ENCODE measurements at places on chromosomes 5 and 9. TPM values are rescaled to one million over a fixed set of nuclear protein-coding genes. Genes with fewer than 3 reads are reported as not detected.

The AIF1L gene
- total RNA-seq: 6.0 TPM

The RPL37 gene
- 916 TPM for total RNA-seq

The SPATA31E1 gene
- not detected for total RNA-seq

- no peaks in the 10 kb centered on the region for H3K4me1 ChIP-seq
- no peak overlapping the region for H3K4me3 ChIP-seq
- no peak for DNase-seq
- H3K27me3 ChIP-seq: peaks cover 2% of the 10 kb centered on the region
- no peak overlapping the region for H3K27ac ChIP-seq
- no peaks in the 10 kb centered on the region for H3K36me3 ChIP-seq
Observed at GRCh38 chr5:36393656-36394428, 92.1 kb upstream of the RANBP3L start.

- DNase-seq: no peak
- no peaks in the 10 kb centered on the region for H3K27me3 ChIP-seq
- H3K4me1 ChIP-seq: no peaks in the 10 kb centered on the region
- H3K27ac ChIP-seq: no peak overlapping the region
- no peaks in the 10 kb centered on the region for H3K36me3 ChIP-seq
Observed at GRCh38 chr5:146890066-146890465, 11.5 kb upstream of the PPP2R2B start.

GRCh38 chr5:40477856-40478546 is 201.7 kb upstream of the PTGER4 start:
- no peaks in the 10 kb centered on the region for H3K27me3 ChIP-seq
- peak overlapping the region; percentile 36 for H3K27ac ChIP-seq
- no peak overlapping the region for H3K4me3 ChIP-seq
- no peaks in the 10 kb centered on the region for H3K36me3 ChIP-seq

- H3K4me1 ChIP-seq: no peaks in the 10 kb centered on the region
- peaks cover 2% of the 10 kb centered on the region for H3K27me3 ChIP-seq
- no peak overlapping the region for H3K4me3 ChIP-seq
Observed at GRCh38 chr5:180592176-180592575, 877 bp upstream of the SCGB3A1 start.

DNA sequence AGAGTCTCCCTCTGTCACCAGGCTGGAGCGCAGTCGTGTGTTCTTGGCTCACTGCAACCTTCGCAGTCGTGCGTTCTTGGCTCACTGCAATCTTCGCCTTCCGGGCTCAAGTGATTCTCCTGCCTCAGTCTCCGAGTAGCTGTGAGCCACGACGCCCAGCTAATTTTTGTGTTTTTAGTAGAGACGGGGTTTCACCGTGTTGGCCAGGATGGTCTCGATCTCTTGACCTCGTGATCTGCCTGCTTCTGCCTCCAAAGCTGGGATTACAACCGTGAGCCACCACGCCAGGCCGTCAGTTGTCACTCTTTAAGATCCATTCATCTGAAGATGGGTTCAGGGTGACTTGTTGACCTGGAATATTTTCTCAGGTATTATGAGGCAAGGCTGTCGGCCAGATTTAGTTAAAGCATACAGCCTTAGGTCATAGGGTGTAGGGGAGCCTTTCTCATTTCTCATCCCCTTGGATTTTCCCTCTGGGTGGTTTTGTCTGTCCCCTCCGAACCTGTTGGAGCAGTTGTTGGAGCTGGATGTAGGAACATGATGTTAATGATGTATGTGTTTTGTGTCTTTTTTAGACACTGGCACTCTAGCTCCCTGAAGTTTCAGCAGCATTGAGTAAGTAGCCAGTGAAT is 1.6 kb downstream of the SLC22A5 start:
- DNase-seq: no peak
- no peaks in the 10 kb centered on the region for H3K27me3 ChIP-seq

GRCh38 chr9:97517331-97518089 is 16.0 kb downstream of the TMOD1 start:
- no peak overlapping the region for H3K4me3 ChIP-seq
- H3K4me1 ChIP-seq: peaks cover 3% of the 10 kb centered on the region
- H3K27me3 ChIP-seq: no peaks in the 10 kb centered on the region
- no peaks in the 10 kb centered on the region for H3K36me3 ChIP-seq

DNA sequence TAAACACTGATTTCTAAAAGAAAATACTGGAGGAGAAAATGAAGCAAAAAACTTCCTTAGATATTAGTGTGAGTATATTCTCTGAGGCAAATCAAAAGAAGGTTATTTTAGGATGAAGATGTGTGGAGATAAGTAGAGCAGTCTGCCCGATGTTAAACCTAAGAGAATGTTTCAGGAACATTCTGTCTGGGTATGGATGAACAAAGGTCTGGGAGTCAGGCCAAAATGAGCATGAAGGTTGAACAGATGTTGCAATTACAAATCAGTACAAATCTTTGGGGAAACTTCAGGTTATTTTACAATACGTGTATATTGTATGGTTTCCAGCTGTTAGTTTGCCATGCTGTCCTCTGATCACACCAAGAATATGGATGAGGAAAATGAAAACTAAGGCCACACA is 14.4 kb upstream of the CEP78 start:
- DNase-seq: no peak
- no peak overlapping the region for H3K27ac ChIP-seq
- no peaks in the 10 kb centered on the region for H3K4me1 ChIP-seq
- no peak overlapping the region for H3K4me3 ChIP-seq
- no peaks in the 10 kb centered on the region for H3K36me3 ChIP-seq
- H3K27me3 ChIP-seq: no peaks in the 10 kb centered on the region

DNA sequence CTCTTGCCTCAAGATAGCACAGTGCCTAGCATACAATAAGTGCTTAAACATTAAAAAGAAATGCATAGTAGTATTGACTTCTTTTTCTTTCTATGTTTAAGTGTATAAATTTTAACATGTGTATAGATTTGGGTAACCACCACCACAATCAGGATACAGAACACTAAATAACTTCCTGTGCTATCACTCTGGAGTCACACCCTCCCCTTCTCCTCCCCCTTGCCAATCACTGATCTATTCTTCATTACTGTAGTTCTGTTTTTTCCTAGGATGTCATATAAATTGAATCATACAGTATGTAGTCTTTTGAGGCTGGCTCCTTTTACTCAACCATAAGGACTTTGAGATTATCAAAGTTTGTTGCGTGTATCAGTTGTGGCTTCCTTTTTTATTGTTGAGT is 68.5 kb downstream of the OSTF1 start:
- no peaks in the 10 kb centered on the region for H3K36me3 ChIP-seq
- no peak for DNase-seq
- no peak overlapping the region for H3K4me3 ChIP-seq

- H3K4me1 ChIP-seq: no peaks in the 10 kb centered on the region
- no peak overlapping the region for H3K4me3 ChIP-seq
- no peak for DNase-seq
- H3K27ac ChIP-seq: no peak overlapping the region
- H3K36me3 ChIP-seq: no peaks in the 10 kb centered on the region
Observed at GRCh38 chr5:17329571-17329970, 112.1 kb downstream of the BASP1 start.

DNA sequence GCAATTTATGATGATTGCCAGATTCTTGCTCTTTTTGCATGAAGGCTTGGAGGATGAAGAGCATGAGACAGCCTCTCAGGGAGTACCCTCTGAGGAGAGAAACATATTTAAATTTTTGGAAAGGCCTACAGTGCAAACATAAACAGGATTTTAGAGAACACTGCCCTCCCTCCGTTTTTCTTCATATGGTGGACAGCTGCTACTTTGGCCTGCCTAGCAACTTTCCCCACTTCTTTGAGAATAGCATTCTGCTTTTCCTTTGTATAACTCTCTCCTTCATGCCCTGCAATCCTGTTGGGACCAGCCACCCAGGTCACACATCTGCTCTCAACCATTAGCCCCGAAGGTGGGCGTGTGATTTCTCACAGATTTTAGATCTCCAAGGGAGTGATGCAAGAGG is 20.5 kb upstream of the TXN start:
- H3K27me3 ChIP-seq: no peaks in the 10 kb centered on the region
- DNase-seq: no peak
- no peak overlapping the region for H3K27ac ChIP-seq
- no peaks in the 10 kb centered on the region for H3K36me3 ChIP-seq
- no peaks in the 10 kb centered on the region for H3K4me1 ChIP-seq
